ENCODE measurements at places on chromosomes 12 and 14.

- no peak for DNase-seq
Measured at GRCh38 chr14:53209370-53209769, 56.2 kb upstream of the DDHD1 start.

DNA sequence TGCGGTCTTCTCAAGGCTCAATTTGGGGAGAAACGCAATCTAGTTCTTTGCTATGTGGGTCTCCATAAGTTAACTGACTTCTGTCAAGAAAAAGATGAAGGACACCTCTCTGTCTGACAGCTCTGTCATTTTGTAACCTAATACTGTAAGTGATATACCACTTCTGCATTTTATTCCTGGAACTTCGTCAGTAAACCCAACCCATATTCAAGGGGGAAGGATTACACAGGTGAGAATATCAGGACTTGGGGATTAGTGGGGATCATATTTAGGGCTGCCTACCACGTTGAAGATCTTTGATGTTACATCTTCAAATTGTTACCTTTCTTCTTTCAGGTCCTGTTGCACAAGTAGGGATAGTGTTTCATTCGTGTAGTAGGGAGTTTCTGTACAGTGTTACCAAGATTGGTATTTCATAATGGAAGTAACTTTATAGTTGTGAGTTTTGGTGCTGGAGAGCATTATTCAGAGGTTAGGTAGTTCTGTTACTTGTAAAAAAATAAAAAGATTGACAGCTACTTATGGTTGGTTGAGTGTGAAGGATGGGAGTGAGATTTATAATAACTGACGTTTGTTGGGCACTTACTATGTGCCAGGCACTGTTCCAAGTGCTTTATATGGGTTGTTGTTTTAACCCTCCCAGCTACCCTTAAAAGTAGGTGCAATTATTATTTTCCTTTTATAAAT lies 1.6 kb downstream of the TMEM260 start:
- DNase-seq = no peak

DNA sequence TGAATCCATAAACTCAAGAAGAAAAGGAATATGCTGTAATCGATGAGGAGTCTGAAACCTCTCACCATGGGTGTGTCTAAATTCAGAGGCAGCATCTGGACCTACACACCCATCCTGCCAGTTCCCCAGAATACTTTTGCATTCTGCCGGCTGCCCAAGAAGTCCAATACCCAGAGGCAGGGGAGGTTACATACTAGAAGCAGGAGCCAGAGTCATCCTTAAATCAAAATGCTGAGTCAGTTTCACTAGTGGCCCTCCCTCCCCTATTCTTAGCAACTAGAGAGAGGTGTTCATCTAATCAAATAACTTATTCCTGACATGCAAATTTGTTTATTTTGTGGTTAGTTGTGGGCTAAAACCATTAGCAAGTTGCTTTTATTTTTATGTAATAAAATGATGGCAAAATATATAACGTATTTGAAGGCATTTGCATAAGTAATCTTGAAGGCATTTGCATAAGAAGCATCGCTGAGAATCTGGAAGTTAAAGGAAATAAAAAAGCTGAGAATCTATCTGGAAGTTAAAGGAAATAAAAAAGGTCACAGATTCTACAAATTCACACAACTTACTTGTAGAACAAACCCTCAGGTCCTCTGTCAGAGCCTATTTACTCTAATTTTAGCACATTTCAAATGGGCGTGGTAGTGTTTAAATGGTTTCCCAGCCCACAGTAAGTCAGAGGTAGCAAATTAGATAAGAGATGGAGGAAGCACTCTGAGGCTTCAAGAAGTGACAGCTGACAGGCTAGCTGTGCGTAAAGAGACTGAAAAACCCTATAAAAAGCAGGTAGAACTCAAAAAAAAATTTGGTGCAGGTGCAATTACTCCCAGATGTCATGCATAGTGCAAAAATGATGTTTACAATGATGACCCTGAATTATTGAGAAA lies 7.8 kb downstream of the BHLHE41 start:
- no peak for DNase-seq

GRCh38 chr12:51832354-51833107 lies 16.0 kb downstream of the FIGNL2 start:
- DNase-seq = no peak

DNA sequence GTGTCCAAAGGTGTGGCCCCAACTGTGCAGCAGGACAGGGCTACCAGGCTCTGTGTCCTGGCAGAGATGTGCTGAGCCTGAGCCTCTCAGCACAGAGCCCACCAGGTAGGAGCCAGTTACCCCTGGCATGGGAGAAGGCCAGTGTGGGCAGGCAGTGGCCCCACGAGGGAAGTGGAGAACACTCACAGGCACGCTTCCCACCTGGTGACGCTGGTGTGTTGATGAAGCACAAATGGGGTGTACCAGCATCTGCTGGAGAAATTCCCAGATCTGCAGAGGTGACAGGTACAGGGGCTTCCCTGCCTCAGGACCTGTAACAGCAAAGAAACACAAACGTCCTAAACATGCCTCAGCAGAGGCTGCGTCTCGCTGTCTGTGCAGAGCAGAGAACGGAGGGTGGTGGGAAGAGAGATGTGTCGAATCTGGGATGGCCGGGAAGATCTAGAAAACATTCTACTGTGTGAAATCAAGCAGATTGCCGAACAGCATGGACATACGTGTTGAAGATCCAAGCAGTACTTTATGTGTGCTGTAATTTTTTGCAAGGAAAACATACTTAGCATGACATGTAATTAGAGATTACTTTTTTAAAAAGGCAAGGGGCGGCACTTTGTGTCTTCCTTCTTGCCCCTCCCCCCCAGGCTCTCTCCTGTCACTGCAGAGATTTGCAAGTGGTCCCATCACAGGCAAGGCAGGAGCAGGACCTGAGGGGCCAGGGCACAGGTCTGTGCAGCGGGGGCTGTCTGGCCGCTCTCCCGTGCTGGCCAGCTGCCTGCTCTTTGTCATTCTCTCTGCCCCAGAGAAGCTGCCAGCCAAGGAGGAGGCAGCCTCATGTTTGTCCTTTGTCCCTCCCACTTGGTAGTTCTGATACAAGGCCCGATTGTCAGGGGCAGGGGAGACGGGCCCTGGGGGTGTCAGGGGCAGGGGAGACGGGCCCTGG lies 17.3 kb downstream of the HIP1R start:
- DNase-seq = no peak

DNA sequence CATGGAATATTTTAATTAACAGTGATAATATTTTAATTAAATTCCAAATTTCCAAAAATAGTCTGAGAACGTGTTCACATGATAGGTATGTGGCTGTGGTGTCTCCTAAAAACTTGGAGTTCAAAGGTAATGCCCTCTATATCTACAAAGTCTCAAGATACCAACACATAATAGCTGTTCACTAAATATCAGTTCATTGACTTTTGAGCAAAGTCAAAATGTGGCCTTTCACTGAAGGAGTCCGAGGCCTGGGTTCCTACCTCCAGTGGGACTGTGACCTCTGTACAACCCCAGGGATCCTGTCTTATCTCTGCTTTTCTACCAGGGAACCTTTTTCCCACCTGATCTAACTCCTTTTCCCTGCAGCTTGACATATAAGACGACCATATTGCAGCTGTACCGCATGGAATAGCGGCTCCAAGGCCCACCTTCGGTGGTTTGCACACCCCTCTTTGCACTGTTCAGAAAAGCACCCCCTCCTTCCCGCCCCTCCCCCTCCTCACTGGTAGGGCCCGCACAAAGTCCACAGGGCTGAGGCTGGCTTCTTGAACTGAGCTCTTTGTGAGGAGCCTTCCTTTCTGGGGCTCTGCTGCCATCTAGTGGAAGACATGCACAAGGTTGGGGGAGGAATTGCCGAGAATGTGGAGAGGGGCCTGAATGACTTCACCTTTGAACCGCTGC lies 3.1 kb downstream of the CCND2 start:
- peak; percentile 95 for DNase-seq

- no peak for DNase-seq
Measured at GRCh38 chr14:61861320-61861865, 99.2 kb downstream of the SNAPC1 start.

DNA sequence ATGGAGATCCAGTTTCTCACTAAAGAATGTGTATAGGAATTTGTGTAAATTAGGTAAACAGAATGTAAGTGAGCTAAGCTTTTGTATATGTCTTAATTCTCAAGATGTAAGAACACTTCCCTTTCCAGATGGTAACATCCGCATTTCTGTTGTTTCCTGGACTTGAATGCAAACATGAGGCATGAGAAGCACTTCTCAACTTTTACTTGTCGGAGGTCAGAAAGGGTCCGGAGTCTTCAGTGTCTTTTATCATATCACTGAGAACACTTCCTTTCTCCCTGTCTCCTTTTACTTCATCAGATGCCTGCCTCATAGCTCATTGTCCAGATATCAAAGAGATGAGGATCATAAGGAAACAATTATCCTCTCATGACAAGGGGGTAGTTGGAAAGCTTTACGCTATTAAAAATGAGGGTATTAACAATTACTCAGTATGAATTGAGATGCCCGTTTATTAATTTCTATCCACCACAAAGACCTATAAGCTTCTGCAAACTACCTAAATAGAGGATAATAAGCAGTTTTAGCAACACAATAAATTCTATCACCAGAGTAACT lies 214.1 kb upstream of the FLRT2 start:
- no peak for DNase-seq

- no peak for DNase-seq
Measured at GRCh38 chr12:118237052-118237665, 101.2 kb downstream of the PEBP1 start.

DNA sequence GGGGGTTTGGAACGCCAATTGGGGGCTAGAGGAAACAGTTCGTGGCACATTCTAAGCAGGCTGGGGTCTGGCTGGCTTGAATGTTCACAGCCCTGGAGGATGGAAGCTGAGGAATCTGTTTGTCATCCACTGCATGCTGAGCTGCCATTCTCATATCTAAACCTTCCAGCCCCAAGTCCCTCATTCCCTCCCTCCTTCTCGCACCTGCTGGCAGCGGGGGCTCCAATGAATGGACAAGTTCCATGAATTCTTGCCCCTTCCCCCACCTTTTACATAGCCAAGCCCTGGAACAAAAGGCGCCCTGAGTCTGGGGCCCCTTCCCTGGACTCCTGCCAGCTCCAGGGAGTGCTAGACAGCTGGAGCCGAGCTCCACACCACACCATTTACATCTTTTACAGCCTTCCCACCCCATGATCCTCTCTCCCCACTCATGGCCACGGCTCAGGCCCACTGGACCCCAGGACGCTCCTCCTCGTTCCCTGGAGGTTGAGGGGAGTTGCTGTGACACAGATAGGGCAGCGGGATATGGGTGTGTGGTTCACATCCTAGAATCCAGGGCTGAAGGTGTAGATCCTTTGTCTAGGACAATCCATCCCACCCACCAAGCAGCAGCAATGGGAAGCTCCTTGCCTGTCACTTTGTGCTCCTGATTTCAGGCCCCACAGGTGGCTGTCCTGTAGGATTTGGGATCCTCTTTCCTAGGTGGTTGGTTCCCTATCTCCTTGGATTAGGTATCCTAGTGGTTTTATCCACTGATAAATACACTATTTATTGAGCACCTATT lies 21.7 kb upstream of the VRTN start:
- no peak for DNase-seq

GRCh38 chr12:53983568-53983949 lies 1.4 kb upstream of the HOXC10 start:
- no peak for DNase-seq

GRCh38 chr12:88750867-88751543 lies 170.7 kb upstream of the KITLG start:
- no peak for DNase-seq

DNA sequence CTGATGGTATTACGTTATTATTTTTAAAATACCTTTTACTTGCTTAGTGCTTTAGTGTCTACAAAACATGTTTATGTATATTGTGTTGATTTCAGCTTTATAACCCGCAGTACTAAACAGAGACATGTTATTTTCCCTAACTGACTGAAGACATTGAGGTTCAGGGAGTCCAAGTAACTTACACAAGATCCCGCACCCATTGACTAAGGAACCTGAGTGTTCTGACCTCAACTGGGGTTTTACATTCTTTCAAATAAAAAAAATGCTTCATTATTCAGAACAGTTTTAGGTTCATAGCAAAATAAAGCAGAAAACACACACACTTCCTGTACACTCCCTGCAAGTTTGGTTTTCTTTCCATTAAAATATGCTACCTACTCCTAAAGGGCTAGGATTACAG lies 60.4 kb upstream of the METAP2 start:
- DNase-seq = no peak

DNA sequence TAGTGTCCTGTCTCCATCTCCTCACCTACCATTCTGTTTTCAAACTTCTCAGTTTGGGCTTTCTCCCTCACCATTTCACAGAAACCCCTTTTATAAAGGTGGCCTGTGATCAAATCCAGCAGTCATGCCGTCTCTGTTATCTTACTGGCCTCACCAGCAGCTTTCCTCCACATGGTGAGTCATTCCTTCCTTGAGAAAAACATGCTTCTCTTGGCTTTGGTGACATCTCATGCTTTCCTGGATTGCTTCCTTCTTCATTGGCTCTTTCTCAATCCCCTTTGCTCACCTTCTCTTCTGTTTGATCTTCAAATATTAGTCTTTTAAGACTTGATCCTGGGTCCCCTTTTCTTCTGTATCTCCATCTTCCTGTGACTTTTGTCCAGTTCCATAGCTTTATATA lies 164.9 kb downstream of the ANO4 start:
- no peak for DNase-seq

- DNase-seq = peak; percentile 92
Measured at GRCh38 chr14:23121361-23121771, 2.3 kb upstream of the CEBPE start.

DNA sequence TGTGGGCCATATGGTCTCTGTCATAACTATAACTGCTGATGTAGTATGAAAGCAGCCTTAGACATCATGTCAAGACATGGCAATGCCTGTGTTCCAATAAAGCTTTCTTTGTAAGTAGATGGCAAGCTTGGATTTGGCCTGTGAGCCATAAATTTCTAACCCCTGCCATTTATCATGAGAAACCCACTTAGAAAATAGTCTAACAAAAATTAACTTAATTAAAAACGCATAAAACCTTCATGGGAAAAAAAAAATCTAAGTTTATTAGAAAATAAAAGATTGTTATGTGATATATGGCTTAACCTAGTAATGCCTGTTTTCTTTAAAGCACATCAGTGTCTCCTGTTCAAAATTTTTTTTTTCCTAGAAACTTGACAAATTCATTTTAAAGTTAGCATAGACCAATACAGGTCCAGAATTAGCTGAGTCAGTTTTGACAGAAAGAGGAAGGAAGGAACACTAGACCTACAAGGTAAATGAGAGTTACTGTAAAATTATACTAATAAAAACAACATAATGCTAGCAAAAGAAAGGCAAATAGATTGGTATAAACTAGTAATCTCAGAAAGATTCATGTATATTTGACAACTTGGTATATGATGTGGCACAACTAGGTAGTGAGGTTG lies 68.2 kb downstream of the USP15 start:
- DNase-seq = peak; percentile 13

GRCh38 chr14:104341532-104342434 lies 203.4 kb downstream of the KIF26A start:
- peak; percentile 88 for DNase-seq

DNA sequence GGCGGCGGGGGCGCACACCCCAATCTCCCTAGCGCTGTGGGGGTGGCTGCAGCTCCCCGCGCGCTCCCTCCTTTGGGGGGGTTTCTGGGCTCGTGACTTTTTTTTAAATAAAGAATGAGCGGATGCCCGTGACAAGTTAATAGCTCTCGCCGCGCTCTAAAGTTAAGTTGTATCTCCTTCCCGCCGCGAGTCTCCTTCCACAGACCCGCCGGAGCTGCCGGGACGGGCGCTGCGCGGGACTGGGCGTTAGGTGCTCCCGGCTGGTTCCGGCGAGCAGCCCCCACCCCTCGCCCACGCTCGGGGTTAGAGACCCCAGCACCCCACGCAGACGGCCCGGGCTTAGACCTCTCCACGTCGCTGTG lies 82.6 kb upstream of the HMGA2 start:
- DNase-seq = no peak

All from kidney (tissue), 22 donors.